ENCODE measurements at places on chromosomes 4 and X.

DNA sequence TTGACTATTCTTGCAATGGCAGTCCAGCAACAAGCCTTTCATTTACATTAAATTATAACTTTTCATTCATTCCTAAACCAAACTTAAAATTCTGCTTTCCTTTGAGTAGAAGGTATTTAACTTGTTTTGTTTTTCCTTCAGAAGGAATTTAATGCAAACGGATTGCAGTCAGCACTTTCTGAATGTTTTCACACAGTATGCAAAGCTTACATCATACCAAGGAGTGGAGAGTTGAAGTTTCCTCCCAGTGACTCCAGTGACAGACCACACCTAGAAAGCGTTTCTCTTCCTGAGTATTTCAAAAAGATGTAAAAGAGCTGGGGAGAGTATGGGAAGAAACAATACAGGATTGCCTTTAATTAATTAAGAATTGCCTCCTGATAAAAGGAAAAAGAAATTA lies 8.1 kb downstream of the EPGN start:
- no peak for DNase-seq

- peak; percentile 84 for DNase-seq
Measured at GRCh38 chr4:13918991-13919441, 291.5 kb upstream of the BOD1L1 start.

GRCh38 chr4:56686537-56687231 lies 5.6 kb upstream of the HOPX start:
- DNase-seq, result no peak

- DNase-seq, result peak; percentile 30
Measured at GRCh38 chr4:72966652-72967051, 102.9 kb downstream of the COX18 start.

- no peak for DNase-seq
Measured at GRCh38 chrX:150700107-150700506, 6.9 kb downstream of the MTMR1 start.

- no peak for DNase-seq
Measured at GRCh38 chr4:171464499-171464898, 348.7 kb upstream of the GALNTL6 start.

GRCh38 chr4:588351-588849 lies 12.3 kb upstream of the TMEM271 start:
- no peak for DNase-seq

GRCh38 chr4:155114790-155115189 lies 93.6 kb upstream of the NPY2R start:
- no peak for DNase-seq

GRCh38 chr4:10715135-10715534 lies 30.6 kb upstream of the CLNK start:
- no peak for DNase-seq

GRCh38 chr4:83753260-83753659 lies 217.4 kb downstream of the GPAT3 start:
- no peak for DNase-seq

DNA sequence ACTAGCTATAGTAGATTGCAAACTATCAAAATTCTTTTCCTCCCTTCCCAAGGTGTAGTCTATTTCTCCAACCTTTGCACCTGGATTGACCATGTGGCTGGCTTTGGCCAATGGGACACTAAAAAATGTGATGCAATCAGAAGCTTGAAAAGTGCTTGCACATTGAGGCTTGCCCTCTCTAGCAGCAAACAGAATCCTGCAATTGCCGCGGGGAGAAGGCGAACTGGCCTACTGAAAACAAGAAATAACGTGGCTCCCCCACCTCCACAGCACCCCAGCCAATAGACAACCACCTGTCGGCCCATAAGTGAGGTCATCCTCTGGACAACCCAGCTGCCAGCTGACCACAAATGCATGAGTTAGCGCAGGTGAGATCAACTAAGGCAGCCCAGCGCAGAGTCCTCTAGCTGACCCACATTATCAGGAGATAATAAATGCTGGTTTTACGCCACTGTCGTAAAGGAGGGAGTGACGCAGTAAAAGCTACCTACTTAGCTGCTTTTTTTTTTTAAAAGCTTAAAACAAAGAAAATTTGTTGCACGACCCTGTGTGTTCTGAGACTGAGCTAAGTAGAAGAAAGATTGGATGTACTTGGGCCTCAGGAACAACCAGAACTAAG lies 95.2 kb downstream of the GK start:
- peak; percentile 2 for DNase-seq

DNA sequence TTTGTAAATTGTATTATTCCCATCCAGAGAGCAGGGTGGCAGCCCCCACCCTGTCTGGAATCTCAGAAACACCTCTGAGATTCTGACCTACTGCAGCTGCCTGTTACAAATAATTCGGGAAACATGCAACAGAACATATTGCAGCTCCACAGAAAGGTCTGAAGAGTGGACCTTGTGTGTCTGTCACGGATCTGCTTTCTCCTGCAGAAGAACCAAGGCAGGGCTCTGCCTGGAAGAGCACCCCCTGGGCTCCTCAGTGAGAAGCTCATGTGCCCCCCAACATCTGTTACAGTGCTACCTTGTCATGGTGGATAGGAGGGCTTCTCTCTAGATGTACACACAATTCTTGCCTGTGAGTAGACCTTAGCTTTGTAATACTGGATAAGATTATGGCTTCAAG lies 286.6 kb upstream of the GATB start:
- DNase-seq, result no peak

DNA sequence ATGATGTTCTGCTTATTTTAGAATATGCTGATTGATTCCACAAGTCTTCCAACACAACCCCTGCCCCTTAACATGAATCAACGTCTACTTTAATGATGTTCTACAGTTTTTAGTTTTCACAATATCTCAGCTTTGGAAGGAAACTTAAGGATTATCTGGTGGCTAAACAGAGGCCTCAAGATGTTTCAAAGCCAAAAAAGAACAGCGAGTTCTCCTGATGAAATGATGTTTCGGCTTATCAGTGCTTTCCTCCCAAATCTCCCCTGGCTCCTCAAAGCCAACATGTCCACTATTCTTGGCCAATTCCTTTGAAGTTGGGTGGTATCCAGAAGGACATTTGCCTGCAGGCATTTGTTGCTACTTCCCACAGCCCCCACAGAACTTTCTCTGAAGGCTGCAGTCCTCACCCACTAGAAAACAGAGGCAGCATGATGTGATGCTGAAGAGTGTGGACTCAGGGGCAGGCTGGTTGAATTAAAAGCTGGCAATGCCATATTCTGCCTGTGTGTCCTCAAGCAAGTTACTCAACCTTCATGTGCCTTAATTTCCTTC lies 87.3 kb downstream of the ADGRG4 start:
- DNase-seq, result no peak

DNA sequence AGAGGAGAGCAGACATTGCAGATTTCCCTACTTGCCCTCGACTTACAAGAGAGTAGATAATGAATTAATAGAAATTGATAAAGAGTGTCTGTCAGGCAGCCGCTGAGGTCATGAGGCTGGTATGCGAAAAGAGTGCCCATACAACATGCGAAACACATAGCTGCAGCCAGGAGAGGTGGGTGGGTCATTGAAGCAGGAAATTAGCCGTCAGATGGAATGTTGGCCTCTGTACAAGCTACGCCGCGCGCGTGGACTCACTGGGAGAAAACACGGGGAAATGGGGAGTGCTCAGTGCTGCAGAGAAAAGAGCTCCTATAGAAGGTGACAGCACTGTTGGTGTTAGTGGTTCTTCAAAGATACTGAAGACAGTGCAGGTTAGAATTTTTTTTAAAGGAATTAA lies 125.1 kb downstream of the RAPGEF2 start:
- DNase-seq, result peak; percentile 16

DNA sequence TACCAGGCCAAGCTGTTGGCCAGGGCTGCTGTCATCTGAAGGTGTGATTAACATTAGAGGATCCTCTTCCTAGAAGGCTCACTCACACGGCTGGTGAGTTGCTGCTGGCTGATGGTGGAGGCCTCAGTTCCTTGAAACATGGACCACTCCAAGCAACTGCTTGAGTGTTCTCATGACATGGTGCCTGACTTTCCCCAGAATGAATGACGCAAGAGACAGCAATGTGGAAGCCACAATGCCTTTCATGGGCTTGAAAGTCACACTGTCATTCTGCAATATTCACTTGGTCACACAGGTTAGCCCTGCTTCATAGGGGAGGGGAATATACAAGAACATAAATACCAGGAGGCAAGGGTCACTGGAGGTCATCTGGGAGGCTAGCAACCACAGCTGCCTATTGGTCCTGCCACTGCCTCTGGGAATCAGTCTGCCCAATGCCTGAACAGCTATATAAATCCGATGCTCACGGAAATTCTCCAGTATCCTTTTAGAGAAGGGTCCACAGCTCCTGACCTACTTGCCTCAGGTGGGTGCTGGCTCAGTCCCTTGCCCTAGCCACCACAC lies 97.1 kb upstream of the MAML3 start:
- DNase-seq, result no peak

DNA sequence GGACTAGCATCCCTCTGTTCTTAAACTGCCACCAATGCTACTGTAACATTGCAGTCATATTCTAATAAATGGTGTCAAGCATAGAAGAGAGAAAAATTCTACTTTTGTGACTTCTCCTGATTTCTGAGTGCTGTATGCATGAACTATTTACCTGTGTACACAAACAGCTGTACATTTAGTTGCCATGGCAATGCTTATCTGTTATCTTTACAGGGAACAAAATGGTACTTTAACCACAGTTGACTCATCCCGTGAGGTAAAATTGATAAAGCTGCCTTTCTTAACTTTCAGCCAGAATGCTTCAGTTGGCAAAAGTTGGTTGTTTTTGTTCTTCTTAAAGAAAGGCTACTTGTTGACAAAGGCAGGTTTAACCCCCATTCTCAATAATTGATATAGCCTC lies 587.5 kb upstream of the MAGEB2 start:
- peak; percentile 60 for DNase-seq

- DNase-seq, result no peak
Measured at GRCh38 chr4:16123356-16124084, 39.7 kb upstream of the PROM1 start.

GRCh38 chr4:142582340-142582739 lies 263.8 kb downstream of the INPP4B start:
- DNase-seq, result no peak

GRCh38 chrX:41599507-41599906 lies 89.3 kb upstream of the GPR34 start:
- no peak for DNase-seq

DNA sequence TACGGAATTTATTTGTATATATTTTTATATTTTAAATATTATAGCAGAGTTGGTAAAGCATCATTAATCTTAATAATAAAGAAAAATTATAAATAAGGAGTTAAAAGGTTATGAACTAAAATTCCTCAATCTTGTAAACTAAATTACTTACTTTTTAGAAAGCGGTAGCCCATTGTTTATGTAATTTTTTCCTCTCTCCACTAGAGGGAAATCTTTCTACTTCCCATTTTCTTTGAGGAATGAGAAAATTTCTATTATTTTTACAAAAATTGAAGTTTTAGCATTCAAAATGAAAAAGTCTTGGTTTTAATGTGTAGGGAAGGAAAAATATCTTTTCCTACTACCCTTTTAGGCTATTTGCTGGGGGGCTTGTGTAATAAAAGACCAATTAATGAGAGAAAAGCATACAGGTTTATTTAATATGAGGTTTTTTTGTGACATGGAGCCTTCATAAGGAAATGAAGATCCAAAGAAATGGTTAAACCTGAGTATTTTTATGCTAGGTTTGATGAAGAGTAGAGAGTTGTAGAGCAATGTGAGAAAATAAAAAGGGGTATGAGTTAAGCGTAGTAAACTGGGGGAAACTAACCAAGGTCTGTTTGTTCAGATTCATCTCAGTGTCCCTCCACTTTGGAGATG lies 68.7 kb upstream of the ADAD1 start:
- DNase-seq, result peak; percentile 2

DNA sequence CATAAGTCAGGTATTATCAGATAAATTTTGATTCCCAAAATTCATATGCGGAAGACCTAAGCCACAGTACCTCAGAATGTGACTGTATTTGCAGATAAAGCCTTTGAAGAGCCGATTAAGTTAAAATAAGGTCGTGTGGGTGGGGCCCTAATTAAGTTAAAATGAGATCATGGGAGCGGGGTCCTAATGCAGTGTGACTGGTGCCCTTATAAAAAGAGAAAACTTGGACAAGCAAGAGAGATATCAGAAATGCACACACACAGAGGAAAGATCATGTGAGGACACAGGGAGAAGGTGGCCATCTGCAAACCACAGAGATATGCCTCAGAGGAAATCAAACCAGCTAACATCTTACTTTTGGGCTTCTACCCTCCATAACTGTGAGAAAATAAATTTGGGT lies 236.1 kb downstream of the FBXO8 start:
- DNase-seq, result peak; percentile 10

GRCh38 chr4:44861756-44862155 lies 135.4 kb upstream of the GNPDA2 start:
- DNase-seq, result no peak

DNA sequence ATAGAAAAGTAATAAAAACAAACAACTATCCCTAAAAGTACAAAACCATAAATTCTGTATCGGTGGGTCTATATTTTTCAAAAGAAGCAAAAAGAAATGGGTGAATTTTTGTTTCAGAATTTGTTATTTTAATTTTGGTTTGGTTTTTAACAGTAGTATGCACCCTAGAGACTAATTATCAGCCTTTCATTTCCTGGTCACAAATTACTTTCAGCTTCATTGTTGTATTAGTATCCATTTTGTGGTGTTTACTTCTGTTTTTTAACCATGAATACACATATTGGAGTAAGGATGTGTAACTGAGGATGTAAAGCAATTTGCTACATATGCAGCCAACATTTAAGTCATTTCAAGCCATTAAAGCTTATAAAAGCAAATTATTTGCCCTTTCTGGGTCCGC lies 97.8 kb downstream of the LUZP4 start:
- DNase-seq, result no peak

DNA sequence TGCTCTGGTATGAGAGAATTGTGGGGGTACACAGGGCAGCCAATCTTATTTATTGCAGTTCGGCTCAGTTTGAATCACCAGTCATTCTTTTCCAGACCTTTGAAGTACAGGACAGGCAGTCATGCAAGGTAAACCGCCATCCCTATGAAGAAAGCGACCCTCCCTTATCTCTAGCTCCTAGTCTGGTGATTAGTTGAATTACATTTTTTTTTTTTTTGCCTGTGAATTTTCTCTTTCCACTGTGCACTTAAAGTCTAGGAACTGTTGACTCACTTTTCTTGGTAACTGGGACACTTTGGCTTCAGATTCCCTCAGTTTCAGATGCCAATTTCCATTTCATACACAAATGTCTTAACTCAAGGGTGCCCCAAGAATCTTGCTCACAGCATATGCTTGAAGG lies 82.4 kb upstream of the FAM9C start:
- peak; percentile 74 for DNase-seq

GRCh38 chr4:142169216-142169615 lies 532.8 kb downstream of the IL15 start:
- no peak for DNase-seq

DNA sequence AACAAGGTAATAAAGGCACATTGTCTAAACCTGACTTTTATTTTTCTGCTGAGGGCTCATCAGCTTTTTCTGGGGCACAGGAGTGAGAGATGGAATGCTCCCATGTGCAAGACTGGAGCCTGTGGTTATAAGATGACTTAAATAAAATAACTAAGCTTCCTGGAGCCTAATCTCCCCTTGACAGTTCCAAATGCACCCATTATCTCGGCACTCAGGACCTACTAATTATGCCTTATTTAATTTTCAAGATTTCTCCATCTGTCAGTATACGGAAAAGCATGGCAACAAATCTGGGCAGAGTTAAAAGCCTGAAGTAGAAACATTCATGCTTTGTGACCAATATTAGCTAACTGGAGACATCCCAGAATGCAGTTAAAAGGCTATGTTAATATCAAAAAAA lies 416.7 kb upstream of the TEX13C start:
- no peak for DNase-seq

All from M059J (cell line).